D721Med (cell line): ENCODE measurements at places on chromosomes 6 and 20.

DNA sequence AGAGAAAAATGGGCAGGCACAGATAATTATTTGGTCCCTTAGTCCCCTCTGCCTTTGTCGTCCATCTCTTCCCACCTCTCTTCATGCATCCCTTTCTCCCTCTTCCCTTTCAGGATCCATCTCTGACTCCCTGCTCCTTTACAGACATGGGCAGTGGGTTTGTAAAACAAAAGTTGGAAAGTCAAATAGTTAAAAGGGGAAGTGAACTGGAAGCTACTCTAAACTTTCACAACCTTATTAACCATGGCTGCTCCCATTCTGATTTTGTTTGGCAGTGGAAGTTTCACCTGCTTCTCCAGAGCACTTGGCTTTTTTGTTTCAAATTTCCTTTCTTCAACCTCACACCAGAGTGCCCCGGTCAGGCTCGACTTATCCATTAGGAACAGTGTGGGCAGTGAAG, 1.2 kb downstream of the HLA-DQA2 start:
- no peak for DNase-seq

GRCh38 chr6:81608776-81609175, 143.7 kb downstream of the TENT5A start:
- DNase-seq = no peak

DNA sequence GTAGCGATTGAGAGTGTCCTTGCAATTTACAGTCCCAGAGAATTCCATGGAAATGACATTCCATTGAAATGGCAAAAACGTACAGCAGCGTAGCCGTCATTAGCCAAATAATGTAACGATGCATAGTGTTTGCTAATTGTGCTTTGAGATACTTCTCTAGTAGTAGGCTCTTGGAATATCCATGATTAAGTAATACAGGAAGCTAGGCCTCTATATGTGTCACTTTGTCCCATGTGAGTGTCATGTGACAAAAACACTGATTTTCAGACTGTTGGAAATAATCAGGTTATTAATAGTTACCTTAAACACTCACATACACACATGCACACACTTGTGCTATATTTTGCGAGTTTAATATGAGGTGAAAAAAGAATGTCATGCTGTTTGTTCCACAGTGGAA, 35.2 kb downstream of the SLX4IP start:
- no peak for DNase-seq

- DNase-seq = no peak
Observed at GRCh38 chr6:34512738-34513115, 43.4 kb downstream of the SPDEF start.

DNA sequence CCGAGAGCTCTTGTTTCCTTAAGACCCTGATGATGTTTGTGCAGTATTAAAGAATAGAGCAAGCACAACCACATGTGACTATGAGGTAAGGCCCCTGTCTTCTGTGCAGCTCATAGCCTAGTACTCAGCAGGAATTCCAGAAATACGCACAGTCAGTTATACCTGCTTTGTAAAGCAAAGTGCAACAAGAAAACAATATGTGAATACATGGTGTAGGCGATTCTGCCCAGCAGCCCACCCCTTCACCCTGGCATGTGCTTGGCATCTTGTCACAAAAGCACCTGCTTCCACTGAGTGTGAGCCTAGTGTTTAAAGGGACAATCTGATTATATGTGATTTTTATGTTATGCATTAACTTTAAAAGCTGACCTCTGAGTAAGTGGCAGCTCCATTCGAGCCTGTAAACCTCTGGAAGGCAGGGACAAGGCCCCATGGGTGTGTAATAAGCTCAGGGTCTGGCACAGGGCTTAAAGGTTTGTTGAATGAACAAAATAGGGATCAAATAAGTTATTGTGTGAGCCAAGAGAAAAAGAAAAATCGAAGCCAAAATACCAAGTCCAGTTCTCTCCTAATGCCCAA, 148.7 kb downstream of the DOK5 start:
- no peak for DNase-seq
